ENCODE measurements at places on chromosomes 4 and X.

- DNase-seq: no peak
These were observed 131.5 kb upstream of the LDB2 start for GRCh38 chr4:17029964-17030363.

DNA sequence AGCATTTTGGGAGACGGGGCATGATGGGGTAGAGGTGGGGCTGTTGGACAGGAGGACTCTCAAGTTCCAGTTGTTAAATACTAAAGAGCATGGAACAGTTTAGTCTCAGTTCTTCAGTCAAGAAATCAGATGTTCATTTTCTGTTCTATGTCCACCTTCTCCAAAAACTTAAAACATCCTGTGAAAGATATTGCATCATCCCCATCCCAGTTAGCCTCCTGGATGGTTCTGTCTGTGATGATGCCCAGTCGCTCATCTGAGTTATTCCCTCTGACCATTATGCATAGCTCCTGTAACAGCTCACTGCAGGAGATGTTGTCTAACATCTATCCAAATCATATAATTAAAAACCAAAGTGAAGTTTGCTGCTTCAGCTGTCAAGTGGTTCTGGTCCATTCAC lies 32.1 kb upstream of the SCML1 start:
- no peak for DNase-seq

- DNase-seq: no peak
These were observed 26.4 kb upstream of the SRPX start for GRCh38 chrX:38247051-38247450.

DNA sequence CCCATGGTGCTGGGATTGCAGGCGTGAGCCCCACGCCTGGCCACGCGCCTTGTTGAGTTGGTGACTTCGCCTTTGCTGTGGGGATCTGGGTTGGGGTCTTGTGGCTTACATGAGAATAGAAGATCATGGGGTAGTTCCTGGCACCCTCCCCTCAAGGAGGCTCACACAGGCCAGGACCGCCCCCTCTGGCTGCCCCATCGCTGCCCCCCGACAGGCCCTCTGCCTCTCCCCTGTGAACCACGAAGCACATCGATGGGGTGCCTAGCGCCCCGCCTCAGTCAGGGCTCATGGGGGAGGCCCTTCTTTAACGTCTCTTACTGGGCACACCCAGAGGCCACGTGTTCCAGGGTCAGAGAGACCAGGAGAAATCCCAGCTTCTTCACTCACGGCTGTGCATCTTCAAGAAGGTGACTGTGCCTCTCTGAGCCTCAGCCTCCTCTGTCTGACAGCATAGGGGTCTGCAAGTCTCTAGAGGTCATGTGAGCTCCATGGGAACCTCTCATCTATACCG lies 23.6 kb upstream of the SPON2 start:
- DNase-seq: no peak

DNA sequence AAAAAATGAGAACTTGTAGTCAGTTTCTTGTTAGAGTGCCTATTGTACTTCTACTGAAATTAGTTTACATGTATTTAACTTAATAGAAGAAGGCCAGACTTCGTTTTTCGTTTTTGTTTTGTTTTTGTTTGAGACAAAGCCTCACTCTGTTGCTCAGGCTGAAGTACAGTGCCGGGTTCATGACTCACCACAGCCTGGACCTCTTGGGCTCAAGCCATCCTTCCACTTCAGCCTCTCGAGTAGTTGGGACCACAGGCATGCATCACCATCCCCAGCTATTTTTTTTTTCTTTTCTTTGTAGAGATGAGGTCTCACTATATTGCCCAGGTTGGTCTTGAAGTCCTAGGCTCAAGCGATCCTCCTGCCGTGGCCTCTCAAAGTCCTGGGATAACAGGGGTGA lies 793.9 kb downstream of the ADGRL3 start:
- no peak for DNase-seq

- DNase-seq: no peak
These were observed 11.1 kb downstream of the ZNF182 start for GRCh38 chrX:47992669-47993068.

DNA sequence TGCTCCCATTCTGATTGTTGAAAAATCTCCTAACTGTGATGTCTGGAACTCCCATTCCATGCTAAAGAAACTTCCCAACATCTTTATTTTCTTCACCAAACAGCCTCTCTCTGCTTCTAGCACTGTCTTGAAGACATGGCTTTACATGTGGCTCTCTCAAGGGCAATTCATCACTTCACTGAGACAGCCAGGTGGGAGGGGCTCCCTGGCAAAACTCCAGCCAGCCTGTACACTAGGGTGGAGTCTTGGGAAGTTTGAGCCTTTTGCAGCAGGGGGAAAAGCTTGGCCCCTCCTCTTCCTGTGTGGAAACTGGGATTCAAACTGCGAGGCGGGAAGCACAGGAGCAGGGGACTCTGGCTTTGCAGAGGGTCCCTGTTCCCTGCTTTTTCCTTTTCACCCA lies 130.5 kb upstream of the TTC29 start:
- DNase-seq: no peak

All from stimulated activated CD4-positive, alpha-beta T cell treated with anti-CD3 and anti-CD28 coated beads, Interleukin-12 subunit alpha, Interleukin-12 subunit beta, amount 100 ng/mL, for 48 hours (primary cell).